Activated naive CD4-positive, alpha-beta T cell treated with Interleukin-2 at 50 U/mL for 16 hours (primary cell): ENCODE measurements at places on chromosomes 4 and X.
A peak's percentile ranks its signal among the peaks of the same experiment; 100 is the strongest.

DNA sequence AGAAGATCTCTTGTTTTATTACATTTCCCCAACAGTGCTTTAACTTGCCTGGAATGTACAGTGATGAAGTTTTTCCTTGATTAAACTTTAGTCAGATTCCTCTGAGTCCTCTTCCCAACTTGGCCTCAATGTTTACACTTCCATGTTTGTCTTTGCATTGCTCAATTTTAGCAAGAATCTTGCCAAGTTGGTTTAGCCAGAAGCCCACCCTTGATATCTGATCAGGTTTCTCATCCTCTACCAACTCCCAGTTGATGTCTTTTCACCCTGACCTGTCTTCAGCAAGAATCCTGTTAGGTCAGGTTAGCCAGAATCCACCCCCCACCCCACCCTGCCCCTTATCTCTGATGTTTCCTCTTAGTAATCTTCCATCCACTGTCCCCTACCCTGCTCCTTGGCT is 120.9 kb downstream of the MBNL3 start:
- no peak for DNase-seq

GRCh38 chr4:53924333-53925049 is 139.9 kb downstream of the CHIC2 start:
- DNase-seq, result no peak

DNA sequence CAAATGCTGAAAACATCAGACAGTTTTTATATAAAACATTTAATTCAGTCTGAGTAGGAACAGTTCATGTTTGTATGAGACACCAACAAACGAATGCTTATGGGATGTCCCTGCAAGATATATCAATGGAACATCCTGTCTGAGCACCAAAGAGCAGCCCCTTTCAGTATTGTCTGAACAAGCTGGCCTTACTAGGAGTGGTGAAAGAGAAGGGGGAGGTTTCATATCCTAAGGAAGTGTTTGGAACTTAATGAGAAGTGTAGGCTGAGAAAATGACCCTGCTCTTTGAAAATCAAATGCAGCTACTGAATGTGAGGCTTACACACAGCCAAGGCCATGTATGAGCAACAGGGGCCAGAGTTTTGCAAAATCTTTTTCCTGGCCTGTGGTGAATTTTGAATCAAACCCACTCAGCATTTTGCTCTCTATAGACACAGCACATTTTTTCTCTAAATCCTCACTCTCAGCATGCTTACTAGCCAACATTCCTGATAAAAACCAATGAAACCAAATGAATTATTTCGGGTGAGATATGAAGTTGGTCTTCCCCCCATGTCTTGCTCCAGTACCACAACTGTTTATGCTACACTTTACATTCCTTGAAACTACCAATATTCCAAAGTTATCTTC is 119.4 kb downstream of the LUZP4 start:
- no peak for DNase-seq

DNA sequence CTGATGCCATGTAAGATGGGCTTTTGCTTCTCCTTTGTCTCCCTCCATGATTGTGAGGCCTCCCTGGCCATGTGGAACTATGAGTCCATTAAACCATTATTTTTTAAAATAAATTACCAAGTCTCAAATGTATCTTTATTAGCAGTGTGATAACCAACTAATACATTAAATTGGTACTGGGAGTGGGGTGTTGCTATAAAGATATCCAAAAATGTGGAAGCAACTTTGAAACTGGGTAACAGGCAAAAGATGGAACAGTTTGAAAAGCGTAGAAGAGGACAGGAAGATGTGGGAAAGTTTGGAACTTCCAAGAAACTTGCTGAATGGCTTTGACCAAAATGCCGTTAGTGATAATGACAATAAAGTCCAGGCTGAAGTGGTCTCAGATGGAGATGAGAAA is 526.7 kb downstream of the SH3BGRL start:
- DNase-seq, result no peak

DNA sequence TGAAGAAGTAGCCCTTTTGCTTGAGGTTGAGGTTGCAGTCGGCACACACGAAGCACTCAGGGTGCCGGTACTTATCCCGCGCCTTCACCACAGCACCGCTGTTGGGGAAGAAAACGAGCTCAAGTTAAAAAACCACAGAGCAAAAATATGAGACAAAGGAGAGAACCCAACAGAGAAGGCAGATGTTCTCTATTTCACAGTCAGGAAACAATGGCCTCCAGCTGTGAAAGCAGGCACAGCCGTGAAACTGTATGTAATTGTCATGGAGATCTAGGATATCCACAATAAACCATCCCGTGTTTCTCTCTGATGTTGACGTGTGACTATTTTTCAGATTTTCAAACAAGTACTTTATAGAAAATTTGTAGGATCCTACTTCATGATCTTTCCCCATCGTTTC is 30.9 kb upstream of the CCDC110 start:
- no peak for DNase-seq

- DNase-seq, result no peak
Measured at GRCh38 chr4:110735686-110736085, 112.8 kb upstream of the PITX2 start.

GRCh38 chrX:136488706-136489105 is 959 bp downstream of the BRS3 start:
- DNase-seq, result no peak

DNA sequence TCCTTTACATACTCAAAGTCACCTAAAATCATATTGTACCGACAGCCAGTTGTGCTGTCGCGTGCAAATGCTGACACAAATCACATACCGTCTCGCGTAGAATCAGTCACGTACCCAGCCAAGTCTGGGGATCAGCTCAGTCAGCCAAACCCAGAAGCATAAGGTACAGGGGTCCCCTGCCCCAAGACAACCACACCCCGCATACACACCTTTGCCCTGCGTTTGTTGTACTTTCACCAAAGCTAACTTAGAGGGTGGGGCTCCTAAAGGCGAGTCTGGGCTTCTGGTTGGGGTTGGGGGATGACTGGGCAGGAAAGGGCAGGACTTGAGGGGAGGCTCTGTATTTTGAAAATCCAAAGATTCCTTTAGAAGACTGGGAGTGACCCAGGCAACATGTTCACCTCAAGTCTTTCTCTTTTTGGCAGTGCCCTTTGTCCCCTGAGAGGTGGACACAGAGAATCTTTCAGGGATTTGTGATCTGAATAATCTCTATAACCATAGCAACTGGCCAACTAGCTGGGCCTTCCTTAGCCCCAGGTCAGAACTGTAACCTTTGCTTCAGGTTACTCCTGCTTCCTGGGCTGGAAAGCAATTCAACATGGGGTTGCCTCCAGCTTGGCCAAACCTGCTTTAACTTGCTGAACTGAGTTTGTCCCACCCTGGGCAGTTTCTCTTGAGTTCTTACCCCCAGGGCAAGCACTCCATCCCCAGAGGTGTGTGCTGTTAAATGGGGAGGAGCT is 992 bp downstream of the GDPD2 start:
- DNase-seq, result no peak

GRCh38 chr4:182944484-182945213 is 27.5 kb upstream of the DCTD start:
- DNase-seq, result no peak

- DNase-seq, result no peak
Measured at GRCh38 chr4:12439633-12440305, 1011.1 kb upstream of the HS3ST1 start.

DNA sequence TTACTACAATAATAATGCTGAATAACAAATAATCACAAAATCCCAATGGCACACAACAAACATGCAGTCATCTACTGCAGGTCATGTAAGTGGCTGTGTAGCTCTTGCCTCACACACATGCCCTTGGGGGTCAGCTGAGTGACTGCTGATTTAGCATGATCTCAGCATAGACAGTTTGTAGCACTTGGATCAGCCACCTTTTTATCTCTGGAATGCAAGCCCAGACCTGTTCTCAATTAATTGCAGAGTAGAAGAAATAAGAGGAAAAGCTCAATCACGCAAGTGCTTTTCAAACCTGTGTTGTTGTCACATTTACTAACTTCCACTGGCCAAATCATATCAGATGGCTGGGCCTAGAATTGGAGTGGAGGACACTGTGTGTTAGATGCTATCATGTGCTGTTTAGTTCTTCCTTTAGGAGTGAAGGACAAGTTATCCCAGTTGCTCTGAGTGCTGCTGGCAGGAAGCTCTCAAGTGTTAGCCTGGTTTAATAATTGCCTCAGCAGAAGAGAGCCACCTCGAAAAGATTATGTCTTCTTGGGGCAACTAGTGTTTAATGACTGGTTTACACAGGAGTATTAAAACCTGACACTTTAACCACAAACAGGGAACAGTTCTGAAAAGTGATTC is 128.3 kb upstream of the EPHA5 start:
- DNase-seq, result no peak

DNA sequence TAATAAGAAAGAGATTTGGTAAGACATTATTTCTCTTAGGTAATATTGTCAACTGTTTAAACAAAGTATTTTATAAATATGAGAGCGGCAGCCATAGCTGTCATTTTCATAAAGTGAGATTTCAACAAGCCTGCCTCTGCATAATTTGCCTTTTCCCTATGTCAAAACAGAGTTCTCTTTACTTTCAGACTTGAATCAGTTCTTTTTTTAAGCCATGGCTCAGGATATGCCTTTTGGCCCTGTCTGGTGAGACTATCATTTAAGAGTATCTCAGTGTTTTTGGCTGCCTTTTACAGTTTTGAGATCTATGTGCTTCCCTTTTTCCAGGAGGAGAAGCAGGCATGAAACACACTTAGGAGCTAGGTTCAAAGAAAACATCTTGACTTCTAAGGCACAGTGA is 7.5 kb upstream of the GUCY1A1 start:
- no peak for DNase-seq

DNA sequence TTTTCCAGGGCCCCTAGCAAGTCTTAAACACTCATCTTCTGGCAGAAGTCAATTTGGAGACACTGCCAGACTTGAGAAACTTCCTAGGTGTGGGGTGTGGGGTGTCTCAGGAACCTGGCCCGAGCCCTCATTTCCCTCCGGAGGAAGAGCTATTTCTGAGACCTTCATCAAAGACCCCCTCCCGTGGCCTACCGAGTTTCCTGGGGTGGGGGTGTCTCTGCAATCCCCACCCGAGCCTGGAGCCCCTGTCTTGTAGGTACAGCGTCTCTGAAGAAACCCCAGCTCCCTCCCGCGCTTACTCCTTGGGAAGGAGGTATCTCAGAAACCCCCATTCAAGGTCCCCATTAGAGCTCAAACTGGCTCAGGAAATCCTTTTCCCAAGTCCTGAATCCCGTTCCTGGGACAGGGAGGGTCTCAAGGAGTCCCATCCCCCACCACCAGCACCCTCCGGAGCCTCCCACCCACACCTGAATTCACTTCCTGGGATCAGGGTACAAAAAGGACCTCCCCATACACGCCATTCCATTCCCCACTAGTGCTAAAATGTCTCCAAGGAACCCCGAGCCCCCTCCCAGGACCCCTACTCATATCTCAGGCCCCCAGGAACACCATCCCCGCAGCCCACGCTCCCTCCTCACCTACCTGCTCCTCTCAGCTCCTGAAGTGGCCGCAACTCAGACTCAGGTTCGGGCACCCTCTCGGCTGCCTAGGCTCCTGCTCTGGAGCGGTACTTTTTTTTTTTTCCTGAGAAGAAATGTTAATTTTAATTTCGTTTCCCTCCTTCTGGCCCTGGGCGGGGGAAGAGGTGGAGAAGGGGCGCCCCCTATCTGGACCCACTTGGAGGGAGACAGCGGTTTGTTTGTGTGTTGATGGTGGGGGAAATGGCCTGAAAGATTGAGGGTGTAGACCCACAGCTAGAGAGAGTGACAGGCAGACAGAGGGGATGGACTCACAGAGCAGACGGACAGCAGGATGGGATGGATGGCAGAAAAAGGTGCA is 1.1 kb downstream of the SLC38A5 start:
- peak; percentile 51 for DNase-seq
